T-helper 9 cell (primary cell): ENCODE measurements at places on chromosomes 6 and 20.

GRCh38 chr6:6293317-6293716 is 27.1 kb downstream of the F13A1 start:
- no peak for DNase-seq

DNA sequence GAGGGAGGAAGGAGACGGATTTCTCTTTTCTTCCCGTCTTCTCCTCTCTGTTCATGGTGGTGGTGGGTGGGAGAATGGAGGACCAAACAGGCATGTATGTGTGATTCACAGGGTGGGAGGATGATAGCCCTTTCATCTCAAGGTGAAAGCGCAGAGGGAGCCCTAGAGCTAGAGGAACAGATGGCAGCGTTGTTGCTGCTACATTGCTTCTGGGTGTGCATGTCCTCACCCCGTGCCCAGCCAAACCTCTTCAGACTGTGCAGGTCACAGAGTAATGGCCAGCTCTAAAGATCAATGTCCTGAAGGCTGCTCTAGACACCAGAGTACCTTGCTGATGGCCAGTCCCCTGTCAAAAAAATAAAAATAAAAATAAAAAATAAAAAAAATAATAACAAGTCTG is 301.8 kb downstream of the TBC1D7 start:
- no peak for DNase-seq

GRCh38 chr6:54441687-54442248 is 133.5 kb downstream of the TINAG start:
- DNase-seq, result no peak

- no peak for DNase-seq
Observed at GRCh38 chr6:1244941-1245340, 67.0 kb upstream of the FOXQ1 start.

DNA sequence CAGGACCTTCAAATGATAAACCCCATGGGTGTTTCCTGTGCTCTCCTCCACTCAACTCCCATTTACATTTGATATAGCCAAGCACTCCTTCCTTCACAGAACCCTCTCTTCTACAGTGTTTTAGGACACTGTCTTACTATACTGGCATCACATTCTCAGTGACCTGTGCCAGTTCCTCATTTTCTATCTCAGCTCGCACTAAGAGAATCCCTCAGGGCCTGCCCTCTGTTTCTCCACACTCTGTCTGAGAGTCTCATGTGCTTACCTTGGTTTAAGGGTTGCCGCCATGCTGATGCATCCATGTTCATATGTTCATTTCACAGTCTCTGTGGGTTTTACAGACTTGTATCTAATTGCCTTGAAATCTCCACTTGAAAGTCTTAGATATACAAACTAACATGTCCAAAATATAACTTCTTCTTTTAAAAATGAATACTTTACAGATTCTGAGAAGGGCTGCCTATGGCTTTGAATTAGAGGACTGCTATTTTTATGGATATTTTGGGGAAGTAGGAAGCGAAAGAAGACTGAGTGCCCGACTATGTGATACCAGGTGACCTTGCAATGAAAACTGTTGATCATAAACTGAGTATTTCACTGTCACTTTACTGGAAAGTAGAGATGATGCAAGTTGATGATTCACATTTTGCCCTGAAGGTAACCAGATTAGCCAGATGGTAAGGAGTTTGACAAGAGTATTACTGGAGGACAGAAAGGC is 153.1 kb upstream of the SIM1 start:
- no peak for DNase-seq

GRCh38 chr6:168968228-168968627 is 285.4 kb downstream of the THBS2 start:
- no peak for DNase-seq

DNA sequence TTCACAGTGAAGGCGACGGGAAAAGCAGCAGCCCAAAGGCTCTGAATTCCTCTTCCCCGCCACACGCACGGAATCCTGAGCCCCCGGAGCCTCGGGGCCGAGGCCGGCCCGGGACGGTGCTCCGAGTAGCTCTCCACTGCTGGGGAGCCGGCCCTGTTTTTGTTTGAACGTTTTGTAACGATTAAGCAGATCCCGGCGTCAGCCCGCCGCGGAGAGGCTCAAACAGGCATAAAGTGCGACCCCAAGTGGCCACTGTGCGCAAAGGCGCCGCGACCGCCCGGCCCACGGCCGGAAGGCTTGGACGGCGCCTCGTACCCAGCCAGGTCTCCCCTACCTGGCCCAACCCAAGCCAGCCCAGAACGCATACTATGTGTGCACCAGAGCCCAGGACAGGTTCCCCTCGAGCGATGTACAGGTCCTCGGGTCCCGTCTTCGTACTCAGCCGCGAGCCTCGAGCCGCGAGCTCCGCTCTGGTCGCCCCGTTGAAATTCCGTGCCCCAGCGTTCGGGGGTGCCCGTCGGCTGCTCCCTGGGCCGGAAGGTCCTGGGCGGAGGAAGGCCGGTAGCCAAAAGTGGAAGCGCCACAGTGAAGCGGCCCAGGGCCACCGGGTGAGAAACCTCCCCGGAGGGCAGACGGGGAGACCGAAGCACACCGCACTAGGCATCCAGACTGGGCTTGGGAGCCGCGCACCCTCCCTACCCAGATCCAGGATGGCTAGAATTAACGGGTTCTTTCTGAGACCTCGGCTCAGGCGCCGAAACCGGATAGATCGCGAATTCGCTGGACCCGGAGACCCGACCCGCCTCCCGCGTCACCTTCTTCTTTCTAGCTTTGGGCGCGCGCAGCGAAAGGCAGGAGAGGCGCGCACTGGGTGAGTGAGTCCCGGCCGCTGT is 1.2 kb upstream of the MAFB start:
- DNase-seq, result peak; percentile 32

GRCh38 chr20:5871459-5872410 is 78.6 kb downstream of the TRMT6 start:
- no peak for DNase-seq

DNA sequence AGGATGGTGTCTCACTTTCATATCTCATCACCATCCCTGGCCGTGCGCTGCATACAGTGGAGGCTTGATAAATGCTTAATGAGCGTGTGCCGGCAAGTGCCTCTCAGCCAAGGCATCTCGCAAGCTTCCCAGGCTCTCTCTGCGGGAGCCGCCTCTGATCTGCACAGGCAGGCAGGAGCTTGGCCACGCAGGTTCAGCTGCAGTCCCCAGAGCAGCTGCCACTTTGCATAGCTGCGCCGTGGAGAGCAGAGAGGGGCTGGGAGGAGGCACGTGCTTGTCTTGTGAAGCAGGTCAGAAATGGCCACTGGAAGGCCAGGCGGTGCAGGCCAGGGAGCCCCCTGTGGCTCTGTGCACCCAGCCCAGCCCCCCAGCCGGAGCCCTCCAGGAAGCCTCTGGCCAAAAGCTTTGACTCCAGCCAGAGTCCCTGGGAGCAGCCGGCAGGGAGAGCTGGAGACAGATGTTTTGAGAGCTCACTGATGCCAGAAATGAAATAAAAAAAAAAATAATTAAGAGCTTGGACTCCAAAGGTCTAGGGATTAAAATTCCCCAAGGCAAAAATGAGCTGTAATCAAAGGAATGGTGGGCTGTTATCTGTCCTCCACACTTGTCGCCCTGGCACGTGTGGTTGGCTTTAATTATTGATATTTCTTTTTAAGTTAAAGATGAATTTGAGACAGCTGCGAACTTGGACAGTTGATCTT is 377.0 kb downstream of the CDH4 start:
- DNase-seq, result no peak

GRCh38 chr6:105432797-105433196 is 29.9 kb upstream of the PREP start:
- no peak for DNase-seq

DNA sequence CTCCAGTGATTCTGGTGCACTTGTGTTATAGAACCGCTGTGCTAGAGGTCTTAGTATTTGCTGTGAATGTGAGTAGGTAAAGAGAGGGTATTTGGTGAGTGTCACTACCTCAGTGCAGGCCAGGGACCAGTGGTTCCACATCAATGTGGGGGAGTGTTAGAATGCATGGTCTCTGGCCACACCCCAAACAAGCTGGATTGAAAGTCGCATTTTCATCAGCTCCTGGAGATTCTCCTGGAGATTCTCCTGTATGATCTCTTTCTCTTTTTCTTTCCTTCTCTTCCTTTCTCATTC is 26.8 kb upstream of the BCAS1 start:
- DNase-seq, result no peak

DNA sequence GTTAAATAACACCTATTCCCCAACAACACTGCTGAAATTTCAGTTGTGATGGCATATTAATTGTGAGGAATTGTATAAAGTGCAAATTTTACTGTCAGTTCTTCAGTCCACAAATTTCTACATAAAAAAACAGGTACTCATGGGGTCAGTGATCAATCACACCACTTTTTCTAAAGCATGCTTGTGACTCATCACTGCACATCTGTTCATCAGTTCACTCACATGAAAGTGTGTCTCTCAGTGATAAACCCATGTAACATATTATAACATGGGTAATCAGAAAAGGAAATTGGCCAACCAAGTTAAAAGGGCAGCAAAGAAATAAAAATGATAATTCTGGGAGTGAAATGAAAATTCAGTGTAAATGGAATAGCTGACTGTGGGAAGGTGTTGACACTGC is 234.7 kb upstream of the FKBP1C start:
- no peak for DNase-seq

GRCh38 chr6:18667612-18668011 is 280.5 kb downstream of the RNF144B start:
- DNase-seq, result no peak

DNA sequence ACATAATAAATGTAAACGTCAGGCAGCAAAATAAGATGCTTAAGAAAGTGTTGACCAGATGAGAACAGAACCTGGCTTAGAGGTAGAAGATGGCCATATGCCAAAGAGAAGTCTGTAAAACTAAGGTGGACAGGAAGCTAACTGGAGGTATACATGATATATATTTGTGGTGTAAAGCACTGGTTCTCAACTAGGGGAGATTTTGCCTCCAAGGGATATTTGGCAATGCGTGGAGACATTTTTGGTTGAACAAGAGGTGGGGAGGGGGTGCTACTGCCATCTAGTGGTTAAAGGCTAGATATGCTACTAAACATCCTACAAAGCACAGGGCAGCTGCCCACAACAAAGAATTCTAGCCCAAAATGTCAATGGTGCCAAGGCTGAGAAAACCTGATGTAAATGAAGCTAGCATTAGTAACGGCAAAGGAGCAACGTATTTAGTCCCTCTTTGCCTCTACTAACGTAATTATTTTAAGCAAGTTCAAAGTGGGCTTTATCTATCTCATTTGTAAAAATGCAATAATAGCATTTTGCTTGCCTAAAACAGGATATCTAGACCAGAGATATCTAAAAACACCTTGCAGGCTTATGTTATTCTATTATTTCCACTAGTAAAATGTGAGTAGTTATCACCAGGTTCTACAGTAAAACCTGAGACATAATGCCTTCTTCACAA is 182.6 kb downstream of the RNGTT start:
- DNase-seq, result peak; percentile 11

DNA sequence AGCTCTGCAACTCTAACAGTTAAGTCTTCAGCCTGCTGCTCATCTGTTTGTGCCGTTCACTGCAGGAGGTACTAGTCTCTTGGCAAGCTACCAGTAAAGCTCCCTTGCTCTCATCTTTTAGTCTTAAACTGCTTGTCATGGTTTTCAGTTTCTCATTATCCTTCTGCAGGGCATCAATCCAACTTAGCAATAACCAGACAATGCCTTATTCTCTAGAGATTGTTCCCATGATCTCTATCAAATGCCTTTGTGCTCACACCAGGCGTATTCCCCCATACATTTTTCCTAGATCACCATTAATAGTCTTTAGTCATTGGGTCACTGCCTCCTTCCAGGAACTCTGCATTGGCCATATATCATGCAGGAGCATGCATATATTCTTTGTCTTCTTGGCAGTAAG is 171.3 kb downstream of the GRM1 start:
- no peak for DNase-seq

DNA sequence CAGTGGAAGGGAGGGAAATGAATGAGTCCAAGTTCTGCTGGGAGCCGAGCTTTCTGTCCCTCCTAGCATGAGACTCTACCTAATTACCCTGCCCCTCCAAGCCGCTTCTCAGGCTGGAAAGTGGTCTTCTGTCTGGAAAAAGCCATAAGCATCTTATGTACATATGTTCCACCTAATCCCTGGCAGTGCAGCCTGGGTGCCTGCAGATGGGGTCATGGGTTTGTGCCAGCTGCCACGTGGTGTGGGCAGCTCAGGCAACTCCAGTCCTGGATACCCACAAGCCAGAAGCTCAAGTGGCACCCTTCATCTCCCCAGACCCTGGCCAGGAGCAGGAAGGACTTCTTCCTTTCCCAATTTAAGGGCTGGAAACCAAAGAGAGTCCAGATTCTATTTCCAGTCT is 253.1 kb downstream of the LY86 start:
- no peak for DNase-seq

GRCh38 chr20:11979306-11979990 is 61.8 kb downstream of the BTBD3 start:
- no peak for DNase-seq

GRCh38 chr6:9583753-9584352 is 831.0 kb downstream of the TFAP2A start:
- no peak for DNase-seq

GRCh38 chr20:40582531-40582930 is 106.5 kb downstream of the MAFB start:
- no peak for DNase-seq

DNA sequence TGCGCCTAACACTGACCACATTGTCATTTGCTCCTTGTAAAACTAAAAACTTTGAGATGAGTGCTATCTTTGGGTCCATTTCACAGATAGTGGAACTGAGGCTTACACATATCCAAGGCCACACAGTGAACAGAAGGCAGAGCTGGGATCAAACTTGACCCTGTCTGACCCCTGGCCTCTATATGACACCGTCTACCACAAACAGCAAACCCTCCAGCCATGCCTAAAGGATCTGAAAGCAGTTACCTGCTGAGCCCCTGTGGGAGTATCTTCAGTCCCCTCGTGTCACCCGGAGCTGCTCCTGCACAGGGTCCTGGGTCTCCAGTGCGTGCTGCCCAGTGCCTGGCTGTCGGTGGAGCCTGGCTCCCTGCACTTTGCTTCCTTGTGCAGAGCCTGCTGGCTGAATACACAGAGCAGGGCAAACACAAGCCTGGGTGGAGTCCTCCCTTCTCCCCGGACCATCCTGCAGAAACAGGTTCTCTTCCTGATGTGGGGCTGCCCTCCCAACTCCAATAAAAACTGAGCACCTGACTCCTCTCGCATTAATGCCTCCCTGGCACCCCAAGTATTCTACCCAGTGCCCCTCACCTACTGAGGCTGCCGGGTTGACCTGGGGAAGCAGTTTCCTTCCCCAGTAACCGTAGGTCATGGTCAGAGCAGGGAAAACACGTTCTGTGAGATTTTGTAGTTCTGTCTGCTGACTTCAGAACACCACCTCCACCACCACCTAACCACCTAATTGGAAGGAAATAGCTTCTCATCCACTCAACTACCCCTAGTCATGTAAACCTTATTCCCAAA is at the start of gene BCAS1:
BCAS1 (minus strand) TSS at position 408 of the 801 bp plus-strand sequence. CDS start 11,876 bp downstream, outside the sequence.
- DNase-seq, result no peak

DNA sequence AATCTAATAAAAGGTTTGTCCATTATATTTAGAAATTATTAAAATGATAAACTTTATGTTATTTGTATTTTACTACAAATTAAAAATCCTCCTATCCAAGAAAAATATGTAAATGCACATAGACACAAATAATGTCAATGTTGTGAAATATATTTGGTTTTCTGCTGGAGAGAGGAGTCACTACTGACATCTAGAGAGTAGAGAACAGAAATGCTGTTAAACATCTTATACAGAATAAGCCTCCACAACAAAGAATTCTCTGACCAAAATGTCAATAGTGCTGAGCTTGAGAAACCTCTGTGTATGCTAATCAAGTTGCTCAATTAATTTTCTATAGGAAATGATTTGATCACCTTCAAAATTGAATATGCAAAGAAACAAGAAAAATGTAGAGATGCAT is 12.4 kb downstream of the HTR1B start:
- DNase-seq, result no peak
